ENCODE measurements at places on chromosomes 5 and 9.

DNA sequence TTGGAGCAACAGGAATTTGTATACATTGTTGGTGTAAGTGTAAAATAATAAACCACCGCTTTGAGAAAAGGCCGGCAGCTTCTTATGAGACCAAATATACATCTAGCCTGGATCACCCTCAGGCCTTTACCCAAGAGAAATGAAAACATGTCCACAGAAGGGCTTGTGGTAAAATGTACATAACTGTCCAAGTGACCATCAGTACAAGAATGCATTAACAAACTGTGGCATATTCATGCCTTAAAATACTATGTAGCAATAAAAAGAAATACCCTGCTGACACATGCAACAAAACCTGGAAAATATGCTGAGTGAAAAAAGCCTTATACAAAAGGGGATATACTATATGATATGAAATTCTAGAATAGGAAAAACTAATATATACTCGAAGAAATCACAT is 311.9 kb upstream of the TRPC7 start:
- no peak for DNase-seq

GRCh38 chr5:139676951-139677735 is 29.0 kb downstream of the CXXC5 start:
- DNase-seq, result no peak

DNA sequence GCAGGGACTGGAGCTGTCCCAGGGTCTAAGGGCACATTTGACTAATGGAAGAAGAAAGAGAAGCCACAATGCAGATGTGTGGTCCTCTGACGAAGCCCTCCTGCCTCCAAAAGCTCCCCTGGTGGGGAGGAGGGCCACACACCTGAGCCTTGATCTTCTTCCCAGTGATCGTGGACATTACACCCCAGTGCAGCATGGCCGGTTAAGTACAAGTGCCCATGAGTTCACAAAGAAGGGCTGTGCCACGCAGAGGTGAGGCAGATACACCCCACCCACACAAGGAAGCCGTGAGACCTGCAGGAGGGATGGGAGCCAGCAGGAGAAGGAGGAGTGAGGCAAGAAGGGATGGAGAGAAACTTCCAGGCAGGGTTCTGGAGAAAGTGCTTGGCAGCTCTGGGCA is 199.0 kb upstream of the MVB12B start:
- DNase-seq, result no peak

DNA sequence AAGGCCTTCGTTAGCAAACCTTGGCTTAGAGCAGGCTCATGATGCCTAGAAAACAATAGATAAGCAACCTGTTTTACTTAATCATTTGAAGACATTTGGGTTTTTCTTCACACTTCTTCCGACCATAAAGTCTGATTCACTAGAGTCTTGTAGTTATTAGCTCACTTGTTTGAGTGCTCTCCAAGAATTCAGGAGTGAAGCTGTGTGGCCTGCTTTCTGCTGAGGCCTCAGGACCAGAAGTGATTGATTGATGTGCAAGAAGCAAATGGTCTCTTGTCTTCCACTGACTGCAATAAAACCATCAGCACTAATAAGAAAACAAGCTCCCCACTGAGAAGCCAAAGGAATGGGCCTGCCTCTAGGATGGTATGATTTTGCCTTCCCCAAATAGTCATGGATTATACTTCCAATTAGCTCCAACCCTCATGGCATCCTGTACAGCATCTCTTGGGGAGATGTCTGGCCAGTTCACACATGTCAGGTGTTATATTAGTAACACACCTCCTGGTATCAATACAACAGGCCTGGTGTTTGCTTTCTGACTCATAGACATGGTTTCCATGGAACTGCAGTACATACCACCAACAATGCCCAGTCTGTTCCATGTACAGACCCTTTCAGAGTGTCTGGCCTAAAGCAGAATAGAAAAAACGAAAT is 317.6 kb downstream of the CWC27 start:
- DNase-seq, result no peak

DNA sequence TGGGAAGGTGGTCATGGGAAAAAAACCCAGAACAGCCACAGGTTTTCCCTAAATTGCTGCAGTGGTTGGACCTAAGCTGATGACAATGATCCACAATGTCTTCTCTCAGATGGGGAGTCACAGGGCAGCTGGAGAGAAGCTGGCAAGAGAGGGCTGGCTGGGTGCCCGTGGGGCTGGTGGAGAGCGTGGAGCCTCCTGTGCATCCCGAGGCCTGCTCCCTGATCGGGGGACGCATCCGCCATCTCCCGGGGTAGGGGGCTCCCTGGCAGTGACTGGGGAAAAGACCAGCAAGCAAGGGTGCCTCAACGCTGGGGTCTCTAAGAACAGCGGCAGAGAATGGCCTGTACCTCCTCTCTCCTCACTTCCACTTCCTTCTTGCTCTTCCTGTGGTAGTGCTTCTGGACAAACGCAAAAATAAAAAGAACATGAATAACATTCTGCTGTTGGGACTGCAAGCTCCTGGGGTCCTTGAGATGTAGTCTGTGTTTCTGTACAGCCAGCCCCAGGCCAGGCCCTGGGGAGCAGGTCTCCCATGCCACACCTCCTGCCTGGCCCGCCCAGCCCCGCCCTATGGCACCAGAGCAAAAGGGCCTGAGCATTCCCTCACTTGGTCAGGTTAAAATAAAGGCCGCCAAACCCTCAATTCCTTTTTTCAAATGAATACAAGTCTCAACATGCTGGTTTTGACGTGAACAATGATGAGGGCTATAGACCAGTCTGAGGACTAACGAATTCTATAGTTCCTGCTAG is 7.0 kb upstream of the MRNIP start:
- no peak for DNase-seq

DNA sequence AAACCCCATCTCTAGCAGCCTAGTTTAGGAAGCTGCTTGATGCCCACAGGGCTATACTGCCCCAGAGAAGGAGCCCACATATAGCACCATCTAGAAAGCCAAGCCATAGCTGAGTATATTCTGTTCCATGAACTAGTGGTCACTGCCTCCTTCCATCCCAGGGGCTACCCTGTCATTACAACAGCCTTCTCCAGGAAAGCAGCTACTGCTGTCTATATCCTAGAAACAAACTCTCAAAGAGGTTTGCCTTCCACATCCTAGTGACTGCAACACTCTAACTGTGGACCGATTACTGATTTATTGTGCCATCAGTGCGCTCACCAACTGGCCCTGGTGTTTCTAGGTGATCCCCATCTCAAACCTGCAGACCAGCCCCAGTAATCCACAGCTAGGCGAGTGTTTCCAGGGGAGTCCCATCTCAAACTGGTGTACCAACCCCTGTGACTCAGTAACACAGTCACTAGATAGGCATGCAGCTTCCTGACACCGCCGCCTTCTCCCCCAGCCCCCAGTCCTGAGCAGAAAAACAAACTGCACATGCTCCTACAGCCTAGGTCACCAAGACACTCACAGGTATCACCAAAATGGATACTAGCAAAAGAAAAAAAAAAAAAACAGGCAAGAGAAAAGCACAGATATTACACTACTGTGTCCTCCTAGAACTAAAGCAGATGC is 14.8 kb downstream of the SPTLC1 start:
- no peak for DNase-seq

DNA sequence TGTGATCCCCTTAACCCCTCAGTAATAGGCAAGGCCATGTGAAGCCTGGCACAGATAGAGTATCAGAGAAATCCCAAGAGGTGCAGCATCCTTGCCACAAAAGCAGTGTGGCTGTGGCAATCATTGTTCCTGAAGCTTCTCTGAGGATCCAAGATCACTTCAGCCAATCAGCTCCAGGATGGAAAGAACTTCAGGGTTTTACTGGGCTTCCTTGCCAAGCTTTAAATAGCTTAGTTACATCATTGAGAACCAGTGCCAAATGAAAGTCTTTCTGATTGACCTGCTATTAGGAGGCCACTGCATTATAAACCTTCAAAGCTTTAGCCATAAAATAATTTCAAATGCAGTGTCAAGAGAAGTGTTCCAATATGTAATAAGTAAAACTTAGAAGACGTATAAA is 430.6 kb downstream of the PIK3R1 start:
- no peak for DNase-seq

DNA sequence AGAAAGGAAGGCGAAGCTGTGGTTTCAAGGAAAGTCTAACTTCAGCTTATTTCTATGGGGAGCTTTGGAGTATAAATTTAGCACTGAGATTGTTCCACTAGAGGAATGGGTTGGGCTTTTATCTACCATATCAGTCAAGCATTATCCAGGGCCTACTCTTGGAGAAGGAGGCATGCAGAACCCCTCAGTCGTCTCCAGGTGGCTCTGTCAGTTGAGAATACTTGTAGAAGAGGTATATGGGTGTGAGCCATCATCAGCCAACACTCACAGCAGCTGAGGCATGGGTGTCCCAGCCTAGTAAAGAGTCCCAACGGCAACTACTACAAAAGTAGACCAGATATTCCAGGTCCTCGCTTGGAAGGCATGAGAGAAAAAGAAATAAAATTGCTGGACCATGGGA is 548.5 kb upstream of the GRAMD2B start:
- no peak for DNase-seq

DNA sequence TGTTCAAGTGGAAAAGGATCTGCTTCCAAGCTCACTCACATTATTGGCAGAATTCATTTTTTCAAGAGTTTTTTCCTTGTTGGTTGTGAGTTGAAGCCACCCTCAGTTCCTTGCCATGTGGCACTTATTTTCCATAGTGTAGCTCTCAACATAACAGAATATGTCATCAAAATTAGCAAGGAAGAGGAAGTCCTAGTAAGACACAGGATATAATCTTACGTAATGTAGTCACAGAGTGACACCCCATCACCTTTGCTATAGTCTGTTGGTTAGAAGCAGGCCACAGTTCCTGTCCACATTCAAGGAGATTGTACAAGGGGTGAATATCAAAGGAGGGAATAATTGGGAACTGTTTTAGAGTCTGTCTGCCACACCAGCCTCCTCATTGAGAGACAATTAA is 15.7 kb downstream of the IRGM start:
- DNase-seq, result no peak

DNA sequence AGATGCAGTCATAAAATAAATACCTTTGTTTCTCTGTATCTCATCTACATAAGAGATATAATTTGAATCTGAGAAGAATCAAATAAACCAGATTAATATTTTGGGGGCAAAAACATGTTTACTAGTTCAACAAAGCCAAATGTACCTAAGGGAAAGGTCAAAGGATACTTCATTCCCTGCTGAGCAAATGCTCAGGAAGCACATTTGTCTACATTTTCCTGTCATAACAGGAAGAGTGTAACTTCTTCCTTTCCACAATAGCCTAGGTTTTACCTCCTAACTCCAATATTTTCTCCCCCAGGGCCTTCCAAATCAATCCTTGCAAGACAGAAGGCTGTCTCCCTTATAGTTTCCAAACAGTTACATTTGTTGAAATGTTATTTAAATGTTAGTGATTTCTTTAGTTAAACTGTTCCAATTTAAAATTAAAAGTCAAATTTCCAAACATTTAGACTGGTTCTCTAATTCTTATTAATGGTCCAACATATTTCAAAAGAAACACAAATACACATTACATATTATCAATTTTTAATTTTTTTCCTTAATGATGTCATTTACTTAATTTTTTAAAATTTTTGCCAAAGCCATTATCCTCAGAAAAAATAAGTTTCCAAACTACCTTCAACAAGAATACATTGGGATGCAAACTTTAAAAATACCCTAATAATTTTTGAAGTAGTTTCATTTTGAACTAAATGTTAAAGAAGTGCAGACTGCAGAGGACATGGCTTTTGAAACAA is 67.8 kb downstream of the MEF2C start:
- DNase-seq, result no peak

DNA sequence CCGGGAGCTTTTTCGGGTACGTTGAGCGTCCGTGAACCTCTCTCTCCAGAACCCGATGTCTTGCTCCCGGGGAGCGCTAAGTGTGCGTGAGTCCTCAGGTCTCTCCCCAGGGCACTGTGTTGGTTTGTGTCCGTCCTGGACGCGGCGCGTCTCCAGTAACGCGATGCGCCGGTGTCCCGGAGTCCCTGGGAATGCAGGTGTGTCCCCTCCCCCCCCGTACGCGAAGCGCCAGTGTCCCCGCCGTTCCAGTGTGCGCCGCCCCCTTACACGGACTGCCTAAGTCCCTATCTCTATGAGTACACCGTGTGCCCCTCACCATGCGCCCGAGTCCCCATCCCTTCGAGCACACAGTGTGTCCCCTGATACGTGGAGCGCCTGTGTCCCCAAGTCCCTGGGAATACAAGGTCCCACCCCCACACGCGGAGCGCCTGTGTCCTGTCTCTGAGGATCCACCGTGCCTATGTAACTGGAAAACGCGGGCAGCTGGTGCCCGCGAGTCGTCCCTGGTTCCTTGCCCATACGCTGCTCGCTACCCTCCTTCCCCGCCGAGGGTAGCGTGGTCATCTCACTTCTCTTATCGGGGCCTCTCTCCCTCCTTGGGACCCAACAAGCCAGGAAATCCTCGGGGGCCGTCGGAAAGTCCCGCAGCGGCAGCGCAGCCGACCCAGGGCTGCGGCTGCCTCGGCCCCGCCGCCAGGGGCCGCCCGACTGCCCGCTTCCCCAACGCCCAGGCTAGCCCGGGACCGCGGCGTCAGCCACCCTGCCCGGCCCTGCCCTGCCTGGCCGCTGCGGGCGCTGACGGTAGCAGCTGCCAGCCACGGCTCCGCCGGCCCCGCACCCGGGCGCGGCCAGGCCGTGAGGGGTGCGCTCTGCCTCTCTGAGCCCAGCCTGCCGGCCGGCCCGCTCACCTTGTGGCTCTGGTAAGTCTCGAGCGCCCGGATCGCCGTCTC is 709 bp downstream of the ELL2 start:
- DNase-seq, result peak; percentile 83

DNA sequence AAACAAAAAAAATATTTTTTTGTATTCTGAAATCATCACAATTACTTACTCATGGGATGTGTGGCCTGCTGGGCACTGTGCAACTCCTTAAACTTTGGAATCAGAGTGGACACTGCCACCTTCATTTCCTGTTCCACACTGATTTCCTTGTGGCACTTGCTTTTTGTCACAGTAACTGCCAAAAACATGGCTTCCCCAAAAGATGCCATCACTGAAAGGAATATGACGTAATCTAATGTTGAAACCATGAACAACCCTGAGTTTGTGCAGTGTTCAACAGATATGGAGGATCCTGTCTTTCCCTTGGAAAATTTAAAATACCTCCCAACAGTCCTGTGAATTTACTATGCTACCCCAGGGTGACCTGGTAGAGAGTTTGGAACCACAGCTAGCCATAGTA is 12.6 kb upstream of the IL12B start:
- no peak for DNase-seq

DNA sequence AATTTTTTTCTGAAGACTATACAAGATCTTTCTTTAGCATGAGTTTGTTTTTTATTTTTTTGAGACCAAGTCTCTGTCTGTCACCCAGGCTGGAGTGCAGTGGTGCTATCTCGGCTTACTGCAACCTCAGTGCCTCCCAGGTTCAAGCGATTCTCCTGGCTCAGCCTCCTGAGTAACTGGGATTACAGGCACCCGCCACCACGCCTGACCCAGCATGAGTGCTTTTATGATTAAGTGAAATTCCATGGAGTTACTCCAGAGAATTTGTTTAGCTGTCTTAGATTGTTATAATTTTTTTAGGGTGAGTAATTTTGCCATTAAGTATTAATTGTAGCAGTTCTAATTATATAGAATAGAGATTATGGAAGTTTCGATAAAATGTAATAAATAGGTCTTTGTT is 14.3 kb downstream of the YTHDC2 start:
- DNase-seq, result no peak

Measured in natural killer cell (primary cell).